ENCODE measurements at places on chromosomes 7 and 10. TPM values are rescaled to one million over a fixed set of nuclear protein-coding genes. Genes with fewer than 3 reads are reported as not detected.

Gene GPR26
- 0.67 TPM for polyA plus RNA-seq

Gene PRR15
- polyA plus RNA-seq = not detected

Gene ZDHHC4
- 51.9 TPM for polyA plus RNA-seq

Gene SVIL
- 64.4 TPM for polyA plus RNA-seq

Gene ALKBH4
- polyA plus RNA-seq = 2.5 TPM

Gene COL28A1
- polyA plus RNA-seq = not detected

Gene ASAH2
- polyA plus RNA-seq = 4.4 TPM

Gene MOGAT3
- polyA plus RNA-seq = not detected

Data from Purkinje cell (primary cell).